Foreskin fibroblast (primary cell): ENCODE measurements at places on chromosomes 16 and 17.

- DNase-seq = no peak
Measured at GRCh38 chr17:73947966-73948355, 255.5 kb upstream of the RPL38 start.

GRCh38 chr17:65487990-65488389, 73.5 kb downstream of the AXIN2 start:
- no peak for DNase-seq

GRCh38 chr16:74051-74746, 1.8 kb upstream of the RHBDF1 start:
- no peak for DNase-seq

GRCh38 chr16:65984296-65984695, 382.2 kb upstream of the CDH5 start:
- DNase-seq = no peak

GRCh38 chr17:81393684-81394376, 1.4 kb upstream of the BAHCC1 start:
- peak; percentile 100 for DNase-seq

DNA sequence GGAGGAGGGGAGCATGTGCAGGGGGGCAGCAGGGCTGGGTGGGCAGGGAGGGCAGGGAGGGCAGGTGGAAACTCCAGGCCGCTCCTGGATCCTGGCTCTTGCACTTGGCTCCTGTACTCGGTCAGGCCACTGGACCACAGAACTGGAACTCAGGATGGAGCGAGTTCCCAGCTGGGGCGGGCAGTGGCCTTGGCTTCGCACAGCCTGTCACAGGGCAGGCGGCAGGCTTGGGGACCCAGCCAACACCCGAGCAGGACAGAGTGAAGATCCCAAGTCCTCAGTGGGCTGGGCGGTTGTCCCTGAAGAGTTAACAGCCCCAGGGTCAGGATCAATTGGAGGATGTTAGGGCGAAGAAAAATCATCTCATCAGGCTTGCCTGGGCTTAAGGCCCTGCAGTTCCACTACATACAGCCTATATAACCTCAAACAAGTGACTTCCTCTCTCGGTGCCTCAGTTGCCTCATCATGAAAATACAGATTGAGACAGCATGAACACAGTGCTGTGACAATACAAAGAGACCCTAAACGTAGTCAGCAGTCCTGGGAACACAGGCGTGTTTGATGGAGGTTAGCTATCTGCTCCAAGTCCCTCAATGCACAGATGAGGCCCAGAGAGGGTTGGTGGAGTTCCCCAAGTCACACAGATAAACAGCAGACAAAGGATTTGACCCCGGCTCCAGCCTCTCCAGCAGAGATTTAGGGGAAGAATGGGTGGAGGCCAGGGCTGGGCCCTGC, 21.9 kb downstream of the ZNF423 start:
- no peak for DNase-seq

DNA sequence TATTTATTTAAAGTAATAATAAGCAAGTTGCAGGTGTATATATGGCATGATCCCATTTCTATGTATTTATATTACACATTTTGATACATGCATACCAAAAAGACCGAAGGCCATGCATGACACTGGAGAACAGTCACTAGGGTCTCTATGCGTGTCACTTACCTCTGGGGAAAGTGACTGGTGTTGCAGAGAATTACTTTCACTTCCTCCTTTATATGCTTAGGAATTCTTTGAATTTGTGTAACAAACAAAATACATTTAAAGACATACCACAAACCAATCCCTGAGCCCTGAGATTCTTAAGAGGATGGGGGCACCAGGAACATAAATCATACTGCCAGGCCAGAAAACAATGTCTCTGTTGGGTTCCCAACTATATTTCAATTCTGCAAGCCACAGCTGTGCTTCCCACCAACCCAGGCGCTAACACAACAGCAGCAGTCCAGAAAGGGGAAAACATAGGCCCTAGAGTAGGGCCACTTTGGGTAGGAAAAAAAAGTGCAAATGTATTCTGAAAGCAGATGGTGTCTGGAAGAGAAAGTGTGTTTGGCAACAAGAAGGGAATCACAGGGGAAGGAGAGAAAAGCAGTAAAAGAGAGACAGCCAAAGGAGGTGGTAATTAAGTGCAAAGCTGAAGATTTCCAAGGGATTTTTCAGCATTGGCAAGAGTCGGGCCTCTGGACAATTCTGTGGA, 24.5 kb upstream of the HYDIN start:
- DNase-seq = no peak
